NCI-H187 treated with DMSO at 0.1 percent for 48 hours (cell line): ENCODE measurements at places on chromosomes 2 and 18.

DNA sequence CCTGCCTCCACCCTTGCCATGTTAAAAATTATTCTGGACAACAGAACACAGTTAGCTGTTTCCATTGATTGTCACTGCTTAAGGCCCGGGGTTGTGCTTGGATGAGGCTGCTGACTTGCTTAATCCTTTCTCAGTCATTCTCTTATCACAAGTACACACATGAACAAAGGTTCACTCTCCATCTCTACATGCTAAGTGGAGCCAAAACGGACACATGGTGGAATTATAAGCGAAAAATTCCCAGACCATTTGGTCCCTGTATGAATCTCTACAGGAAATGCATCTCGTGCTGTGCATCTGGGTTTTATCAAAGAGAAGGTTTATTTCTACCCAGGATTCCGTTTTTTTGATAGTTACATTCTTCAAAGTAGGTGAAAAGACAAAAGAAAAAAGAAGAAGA, 177.5 kb upstream of the ETAA1 start:
- DNase-seq, result no peak

- no peak for DNase-seq
Observed at GRCh38 chr2:207692206-207693065, 19.0 kb upstream of the CCNYL1 start.

- no peak for DNase-seq
Observed at GRCh38 chr2:46039543-46040303, 257.5 kb upstream of the EPAS1 start.

DNA sequence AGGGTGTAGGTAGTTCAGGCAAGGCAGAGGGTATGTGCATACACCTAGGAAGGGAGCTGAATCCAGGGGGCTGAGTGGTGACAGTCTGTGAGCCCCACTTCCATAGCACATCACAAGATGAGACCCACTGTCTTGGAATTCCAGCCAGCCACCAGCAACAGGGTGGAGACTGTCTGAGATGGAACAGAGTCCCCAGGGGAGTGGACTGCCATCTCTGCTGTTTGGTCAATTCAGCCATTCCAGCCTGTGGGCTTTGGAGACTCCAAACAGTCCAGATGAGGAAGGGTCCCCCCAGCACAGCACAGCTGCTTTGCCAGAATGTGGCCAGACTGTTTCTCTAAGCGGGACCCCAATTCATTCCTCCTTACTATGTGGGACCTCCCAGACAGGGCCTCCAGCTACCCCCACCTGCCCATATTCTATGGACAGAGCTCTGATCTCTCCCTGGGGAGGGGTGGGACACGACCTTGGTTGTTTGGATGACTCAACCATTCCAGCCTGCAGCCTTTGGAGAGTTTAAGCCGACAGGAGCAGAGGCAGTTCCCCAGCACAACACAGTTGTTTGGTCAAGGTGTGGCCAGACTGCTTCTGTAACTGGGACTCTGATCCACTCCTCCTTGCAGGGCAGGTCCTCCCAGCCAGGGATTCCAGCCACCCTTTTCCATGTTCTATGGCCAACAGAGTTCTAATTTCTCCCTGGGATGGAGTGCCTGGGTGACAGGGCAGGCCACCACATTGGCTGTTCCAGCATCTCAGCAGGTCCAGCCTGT, 178.0 kb downstream of the RND3 start:
- no peak for DNase-seq

GRCh38 chr2:74532222-74532621, 2.5 kb downstream of the HTRA2 start:
- no peak for DNase-seq

GRCh38 chr2:84779781-84780180, 101.1 kb downstream of the TRABD2A start:
- DNase-seq, result no peak

DNA sequence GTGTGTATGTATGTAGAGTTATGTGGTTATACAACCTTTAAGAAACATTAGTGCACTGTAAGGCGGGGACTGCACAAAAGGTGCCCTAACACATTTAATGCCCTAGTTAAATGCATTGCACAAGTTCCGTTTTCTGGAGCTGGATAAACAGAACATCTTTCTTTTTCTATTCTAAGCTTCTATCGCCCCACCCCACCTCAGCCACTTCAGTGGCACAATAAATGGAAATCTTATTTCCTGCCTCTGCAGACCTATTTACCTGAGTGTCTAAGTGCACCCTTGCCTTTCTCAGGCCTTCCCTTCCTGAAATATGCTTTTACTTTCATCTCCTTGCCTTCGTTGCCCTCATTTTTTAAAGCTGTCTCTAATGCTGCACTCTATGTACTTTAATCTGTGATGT, 123.5 kb downstream of the TANC1 start:
- no peak for DNase-seq

- DNase-seq, result no peak
Observed at GRCh38 chr18:28204154-28204553, 27.2 kb upstream of the CDH2 start.

DNA sequence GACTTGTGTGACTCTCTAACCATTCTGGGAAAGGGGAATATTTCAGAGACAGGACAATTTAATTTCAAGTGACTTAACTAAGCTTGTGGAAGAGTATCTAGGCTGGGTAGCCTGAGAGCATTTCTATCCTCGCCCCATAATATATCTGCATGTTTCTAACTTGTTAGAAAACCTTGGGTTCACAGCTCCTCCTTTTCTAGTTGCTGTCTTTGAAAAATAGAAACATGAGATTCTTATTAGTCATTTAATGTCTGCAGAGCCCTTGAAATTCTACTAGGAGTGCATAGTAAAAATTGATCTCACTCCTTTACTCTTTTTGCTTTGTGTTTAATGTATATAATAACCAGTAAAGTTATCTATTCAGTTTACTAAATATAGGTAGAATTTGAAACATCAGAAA, 22.4 kb downstream of the CTLA4 start:
- no peak for DNase-seq

GRCh38 chr2:150178591-150178990, 308.9 kb downstream of the RND3 start:
- no peak for DNase-seq

DNA sequence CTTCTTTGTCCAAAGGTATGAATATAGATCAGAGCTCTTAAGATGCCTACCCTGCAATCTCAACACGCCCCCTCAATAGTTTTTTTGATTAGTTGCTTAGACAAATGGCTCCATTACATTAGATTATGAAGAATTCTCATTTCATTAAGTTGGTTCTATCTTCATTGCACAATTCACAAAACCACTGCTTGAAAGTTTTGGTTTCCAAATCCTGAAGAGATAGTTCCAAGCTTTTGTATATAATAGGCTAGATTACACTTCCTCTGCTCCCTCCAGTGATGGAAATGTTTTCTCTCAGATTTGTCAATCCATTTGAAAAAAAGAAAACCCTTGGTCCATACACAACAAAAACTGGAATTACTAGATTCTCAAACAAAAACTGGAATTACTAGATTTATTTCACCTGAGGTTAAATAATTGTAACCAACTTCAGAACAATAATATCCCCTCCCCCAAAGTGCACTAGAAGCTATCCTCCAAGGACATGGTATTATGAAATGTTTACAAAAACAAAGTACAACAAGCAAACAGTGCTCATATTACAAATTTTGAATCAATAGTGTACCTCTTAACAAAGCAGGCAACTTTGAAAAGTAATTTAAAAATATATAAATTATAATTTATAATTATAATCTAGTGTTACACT, 6.8 kb upstream of the TLK1 start:
- no peak for DNase-seq

DNA sequence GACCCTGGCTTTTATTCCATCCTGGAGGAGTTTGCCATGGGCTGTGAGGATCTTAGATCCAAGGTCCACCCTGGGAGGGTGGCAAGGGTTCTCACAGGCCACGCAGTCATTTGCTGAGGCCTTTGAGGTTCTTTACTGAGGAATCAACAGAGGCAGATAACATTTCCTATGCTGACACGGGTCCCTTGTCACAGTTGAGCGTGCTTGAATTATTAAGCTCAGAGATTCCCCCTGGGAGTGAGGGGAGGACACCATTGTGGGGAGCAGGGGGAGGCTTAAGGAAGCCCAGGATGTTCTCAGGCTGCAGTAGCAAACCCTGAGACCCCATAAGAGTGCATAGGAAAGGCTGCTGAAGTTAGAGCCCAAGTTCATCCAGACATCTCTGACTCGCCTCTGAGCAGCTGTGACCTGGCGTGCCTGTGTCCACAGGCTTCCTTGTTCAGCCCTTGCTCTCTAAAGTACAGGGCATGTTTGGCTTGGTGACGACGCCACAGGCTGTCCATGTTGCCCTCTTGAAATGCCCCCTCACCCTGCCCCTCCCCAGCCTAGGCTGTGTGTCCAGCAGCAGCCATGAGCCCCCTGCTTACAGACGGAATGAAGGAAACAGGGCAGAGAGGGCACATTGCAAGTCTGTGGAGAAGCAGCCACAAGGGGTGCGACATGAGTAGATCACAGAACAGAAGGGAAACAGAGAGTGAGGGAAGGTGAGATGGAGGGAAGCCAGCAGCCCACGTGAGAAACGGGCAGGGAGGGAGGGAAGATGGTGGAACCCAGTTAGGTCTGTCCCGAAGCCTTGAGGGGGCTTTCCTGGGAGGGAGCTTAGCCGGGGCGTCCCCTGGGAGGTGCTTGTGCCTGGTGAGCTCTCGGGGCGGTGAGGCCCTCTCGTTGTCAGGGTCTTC, 34.0 kb downstream of the NAPG start:
- no peak for DNase-seq

DNA sequence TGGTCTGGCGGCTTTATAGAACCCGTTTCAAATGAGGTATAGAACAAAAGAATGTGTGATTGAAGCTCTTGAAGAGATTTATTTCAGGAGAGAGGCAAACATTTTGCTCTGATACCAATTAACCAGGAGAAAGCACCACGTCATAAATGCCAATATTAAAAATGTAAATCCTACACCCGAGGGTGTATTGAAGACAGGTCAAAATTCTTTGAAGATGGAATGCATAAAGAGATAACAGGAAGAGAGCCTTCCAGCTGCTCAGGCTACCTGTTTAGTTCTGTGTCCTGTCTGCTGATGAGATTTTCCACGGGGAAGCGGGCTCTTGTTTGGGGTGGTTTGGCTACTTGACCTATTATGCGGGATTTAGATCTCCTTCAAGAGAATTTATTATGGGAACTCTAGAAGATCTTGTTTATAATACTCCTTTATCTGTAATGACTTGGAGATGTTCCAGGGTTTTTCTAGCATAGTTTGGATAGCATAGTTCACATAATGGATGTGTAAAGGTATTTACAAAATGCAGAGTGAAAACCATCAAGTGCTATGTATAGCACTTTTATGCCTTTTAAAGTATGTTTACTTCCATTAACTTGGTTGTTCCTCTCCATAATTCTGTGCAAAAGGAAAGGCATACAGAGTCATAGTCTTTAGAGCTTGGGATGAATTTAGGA, 204.5 kb upstream of the SPRED2 start:
- no peak for DNase-seq

- DNase-seq, result no peak
Observed at GRCh38 chr18:22409445-22409844, 8.3 kb downstream of the CTAGE1 start.

GRCh38 chr2:103445347-103445746, 683.5 kb downstream of the TMEM182 start:
- DNase-seq, result no peak

- DNase-seq, result no peak
Observed at GRCh38 chr18:78514910-78515670, 464.5 kb upstream of the SALL3 start.

- no peak for DNase-seq
Observed at GRCh38 chr2:67604360-67604759, 207.2 kb downstream of the ETAA1 start.

GRCh38 chr2:119205001-119205706, 18.5 kb upstream of the STEAP3 start:
- DNase-seq, result no peak

DNA sequence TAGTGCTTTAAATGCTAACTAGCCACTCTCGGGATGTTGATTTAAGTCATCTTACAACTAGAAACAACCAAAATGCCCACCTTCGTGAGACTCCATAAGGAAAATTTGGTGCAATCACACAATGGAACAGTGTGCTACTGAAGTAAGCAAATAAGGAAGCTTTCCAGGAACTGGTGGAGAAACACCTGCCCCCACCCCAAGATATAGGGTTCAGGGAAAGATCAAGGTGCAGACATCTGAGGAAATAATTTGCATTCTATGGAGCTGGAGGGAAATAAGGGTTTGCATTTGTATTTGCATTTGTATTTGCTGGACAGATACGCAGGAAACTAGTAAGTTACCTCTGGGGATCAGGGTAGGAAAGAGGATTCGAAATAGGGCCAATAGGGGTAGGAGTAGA, 90.9 kb downstream of the ACAA2 start:
- no peak for DNase-seq

DNA sequence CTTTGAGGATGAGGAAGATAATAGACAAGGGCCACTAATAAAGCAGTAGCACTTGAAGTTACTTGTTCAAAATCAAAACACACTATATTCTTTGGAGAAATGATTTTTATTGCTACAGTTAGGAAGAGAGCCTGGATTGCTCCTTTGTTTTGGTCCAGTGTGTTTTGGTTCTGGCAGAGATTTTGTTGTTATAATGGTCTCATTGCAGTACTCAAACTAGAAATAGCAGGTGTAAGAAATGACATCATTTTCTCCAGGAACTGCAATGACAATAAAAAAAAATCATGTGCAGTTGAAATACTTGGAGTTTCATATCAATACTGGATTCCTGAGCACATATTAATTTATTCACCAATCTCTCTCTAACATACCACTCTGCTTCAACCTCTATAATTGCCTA, 490.3 kb downstream of the CCDC85A start:
- no peak for DNase-seq

DNA sequence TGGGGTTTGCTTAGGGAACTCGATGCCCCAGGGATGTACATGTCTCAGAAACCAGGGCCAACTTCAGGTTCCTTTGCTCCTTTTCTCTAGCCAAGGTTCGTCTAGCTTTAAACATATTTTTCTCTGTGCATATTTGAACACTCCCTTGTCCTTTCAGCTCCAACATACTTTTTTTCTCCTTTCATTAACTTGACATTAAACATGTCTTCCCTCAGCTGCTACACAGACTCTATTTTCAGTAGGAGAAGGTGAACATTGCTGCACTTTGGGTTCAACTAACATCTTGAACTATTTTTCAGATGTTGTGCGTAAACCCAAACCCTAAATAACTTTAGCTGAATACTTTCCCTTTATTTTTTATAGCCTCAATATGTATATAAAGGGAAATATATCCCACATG, 212.9 kb downstream of the MTX2 start:
- no peak for DNase-seq

DNA sequence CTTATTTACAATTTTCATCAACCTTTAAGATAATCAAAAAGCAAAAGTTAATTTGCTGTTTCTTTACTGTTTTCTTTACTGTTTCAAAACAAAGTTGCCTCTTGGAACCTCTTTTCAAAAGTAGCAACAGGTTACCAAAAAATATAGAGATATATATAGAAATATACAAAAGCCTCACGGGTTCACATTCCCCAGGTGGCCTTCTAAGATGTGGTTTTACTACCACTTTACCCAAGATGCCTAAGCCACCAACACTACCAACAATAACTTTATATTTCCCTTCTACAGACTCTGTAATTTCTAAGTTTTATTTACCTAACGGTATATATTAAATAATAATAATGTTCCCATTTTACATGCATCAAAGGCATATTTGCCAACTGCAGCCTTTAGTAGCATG, 4.9 kb downstream of the CYB5A start:
- no peak for DNase-seq
